ENCODE measurements at places on chromosomes 1 and 21.

- no peak for DNase-seq
Observed at GRCh38 chr1:196997423-196997822, 20.1 kb downstream of the CFHR5 start.

- no peak for DNase-seq
Observed at GRCh38 chr1:235834620-235835019, 32.1 kb downstream of the LYST start.

DNA sequence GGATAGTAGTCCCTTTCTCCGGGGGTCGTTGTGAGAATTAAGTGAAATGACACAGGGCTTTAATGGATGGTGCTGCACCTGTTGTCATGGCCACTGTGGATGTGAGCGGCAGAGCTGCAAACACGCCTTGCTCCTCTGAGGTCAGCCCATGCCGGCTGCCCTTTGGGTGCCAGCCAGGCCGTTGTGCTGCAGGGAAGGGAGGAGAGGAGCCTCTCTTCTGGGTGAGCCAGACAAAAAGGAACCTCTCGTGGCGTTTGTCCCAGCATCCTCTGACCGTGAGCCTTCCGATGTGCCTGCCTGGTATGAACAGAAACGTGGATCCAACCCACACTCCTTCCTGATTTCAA, 383.0 kb upstream of the VAMP3 start:
- DNase-seq: no peak

DNA sequence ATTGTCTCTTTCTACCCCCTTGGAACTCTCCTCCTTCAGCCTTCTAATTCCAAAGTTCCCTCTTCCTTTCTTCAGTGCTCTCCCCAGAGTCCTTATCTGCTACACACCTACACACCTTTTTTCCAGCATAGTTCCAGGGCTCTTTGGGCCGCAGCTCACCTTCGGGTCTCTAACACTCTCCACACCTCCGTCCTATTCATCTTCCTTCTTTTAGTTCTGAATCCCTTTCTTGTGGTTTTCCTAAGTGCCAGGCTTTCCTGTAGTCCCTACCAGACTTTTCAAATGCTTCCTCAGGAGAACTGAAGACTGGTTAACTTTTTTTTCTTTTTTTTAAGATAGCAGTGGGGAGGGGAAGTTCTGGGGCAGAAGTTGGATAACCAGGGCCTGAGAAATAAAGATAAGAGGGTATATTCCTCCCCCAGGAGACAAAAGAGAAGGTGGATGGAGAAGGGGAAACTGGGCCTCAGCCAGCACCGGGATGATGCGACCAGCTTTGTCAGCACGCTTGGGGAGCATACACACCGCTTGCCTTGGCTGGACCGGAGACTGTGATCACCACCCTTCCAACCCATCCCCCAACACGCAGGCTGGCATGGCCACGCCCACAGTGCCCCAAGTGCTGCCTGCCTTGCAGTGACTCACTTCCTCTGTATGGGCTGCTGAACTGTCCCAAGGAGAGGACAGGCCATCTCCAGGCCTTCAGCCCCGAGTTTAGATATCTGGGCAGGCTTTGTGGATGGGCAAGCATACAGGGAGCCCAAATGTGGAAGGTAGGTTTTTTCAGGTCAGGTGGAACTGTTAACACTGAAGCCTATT, 2.5 kb upstream of the CERS2 start:
- DNase-seq: no peak

- no peak for DNase-seq
Observed at GRCh38 chr1:38788341-38789336, 70.9 kb downstream of the RRAGC start.

DNA sequence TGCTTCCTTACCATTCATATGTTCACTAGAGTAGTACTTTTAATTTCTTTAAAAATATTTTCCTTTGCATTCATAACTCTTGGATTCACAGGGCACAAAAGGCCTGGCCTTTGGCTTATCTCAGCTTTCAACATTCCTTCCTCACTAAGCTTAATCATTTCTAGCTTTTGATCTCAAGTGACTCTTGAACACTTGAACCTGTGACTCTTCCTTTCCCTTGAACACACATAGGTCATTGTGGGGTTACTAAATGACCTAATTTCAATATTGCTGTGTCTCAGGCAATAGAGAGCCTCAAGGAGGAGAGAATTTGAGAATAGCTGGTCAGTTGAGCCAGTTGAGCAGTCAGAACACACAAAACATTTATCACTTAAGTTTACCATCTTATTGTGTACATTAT, 49.9 kb downstream of the COL11A1 start:
- no peak for DNase-seq

- no peak for DNase-seq
Observed at GRCh38 chr1:93979040-93979717, 69.9 kb upstream of the GCLM start.

- DNase-seq: peak; percentile 19
Observed at GRCh38 chr1:172002725-172003345, 161.5 kb downstream of the DNM3 start.

- no peak for DNase-seq
Observed at GRCh38 chr1:89687254-89687653, 54.3 kb downstream of the LRRC8C start.

GRCh38 chr1:205676597-205676996, 3.7 kb downstream of the SLC45A3 start:
- no peak for DNase-seq

DNA sequence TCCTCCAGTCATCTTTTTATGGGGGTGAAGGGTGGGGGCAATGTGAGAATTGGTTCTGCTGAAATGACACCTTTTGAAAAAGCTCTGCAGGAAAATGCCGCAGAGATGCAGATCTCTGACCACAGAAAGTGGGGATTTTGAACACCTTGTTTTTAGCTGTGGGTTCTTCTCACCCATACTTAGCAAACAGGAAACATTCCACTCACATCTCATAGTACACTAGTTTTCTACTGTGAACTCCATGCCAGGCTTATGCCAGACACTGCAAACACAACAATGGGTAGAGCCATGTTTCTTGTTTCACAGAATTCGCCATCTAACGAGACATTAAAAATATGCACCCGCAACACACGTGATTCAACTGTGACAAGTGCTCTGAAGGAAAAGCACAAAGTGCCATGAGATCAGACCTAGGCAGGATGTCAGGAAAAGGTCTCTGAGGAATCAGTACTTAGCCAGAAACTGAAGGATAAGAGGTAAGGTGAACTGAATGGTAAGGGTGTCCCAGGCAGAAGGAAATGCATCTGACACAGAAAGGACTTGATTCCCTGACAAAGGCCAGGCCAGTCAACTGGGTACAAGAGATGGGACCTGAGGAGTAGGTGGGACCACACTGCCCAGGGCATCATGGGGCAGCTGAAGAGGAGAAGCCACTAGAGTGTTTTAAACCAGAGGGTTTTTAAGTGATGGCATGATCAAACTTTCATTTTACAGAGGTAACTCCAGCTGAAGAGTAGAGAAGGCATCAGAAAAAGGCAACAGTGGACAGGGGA, 83.8 kb upstream of the JAK1 start:
- DNase-seq: no peak

DNA sequence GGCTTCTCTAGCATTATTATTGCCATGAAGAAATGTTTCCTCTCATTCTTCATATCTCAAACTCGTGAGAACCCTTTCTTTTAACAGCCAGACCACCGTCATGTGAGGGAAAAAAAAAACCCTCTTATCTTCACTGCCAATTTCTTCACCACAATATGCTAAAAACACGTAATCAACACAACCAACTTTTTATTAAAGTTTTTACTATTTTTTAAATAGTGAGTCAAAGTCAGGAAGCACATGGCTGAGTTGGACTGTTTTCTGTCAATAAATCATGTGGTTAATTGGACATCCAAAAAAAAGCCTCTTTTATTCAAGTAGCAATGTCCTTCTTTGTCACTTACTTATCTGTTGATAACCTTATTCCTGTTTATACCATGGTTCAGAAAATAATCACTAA, 55.9 kb upstream of the SAMD13 start:
- DNase-seq: no peak

DNA sequence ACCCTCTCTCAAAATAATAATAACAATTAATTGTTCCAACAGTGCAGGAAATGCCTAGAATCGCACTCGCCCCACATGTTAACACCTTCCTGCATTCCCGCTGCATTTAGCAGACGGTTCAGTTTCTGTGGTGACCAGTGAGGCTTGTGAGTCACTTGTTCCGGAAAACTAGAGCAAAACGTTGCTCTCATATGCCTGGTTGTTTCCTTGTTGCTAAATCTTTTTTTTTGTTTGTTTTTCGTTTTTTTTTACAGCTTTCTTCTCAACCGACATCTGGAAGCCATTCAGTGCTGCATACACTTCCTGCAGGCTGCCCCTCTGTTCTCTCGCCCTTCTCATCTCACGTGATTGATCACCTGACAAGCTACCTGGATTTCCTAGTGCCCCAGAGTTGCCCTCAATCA, 56.9 kb upstream of the TMPRSS2 start:
- no peak for DNase-seq

DNA sequence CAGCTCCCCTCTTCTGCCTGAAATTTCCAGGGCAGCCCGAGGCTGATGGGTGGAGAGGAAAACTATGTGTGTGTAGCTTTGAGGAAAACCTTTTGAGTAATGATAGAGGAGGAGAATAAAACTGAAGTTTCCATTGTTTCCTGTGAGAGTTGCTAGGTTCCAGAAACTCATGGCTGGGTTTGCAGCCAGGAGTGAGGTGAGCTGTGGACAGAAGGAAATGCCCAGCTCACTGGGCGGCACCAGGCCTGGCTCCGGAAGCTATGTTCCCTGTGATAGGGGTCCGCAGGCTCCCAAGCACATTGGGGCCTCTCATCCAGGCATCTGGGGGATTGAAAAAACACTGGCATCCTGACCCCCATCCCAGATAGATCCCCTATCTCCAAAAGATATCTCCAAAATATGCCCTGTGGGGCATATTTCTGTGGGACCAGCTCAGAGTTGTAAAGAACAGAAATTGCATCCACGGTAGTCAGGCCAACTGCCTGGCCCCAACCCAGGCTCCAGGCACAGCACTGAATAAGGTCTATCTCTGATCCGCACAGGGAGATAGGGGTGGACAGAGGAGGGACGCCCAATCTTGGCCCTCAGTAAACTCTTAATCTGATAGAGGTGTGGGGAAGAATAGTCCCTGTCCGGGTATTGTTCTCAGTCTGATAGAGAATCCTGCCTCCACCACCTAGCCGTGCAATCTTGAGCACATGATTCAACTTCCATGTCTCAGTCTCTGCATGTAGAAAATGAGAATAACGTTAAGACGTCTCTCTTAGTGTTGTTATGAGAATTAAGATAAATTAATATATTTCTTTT, 1.8 kb upstream of the HSPG2 start:
- no peak for DNase-seq

DNA sequence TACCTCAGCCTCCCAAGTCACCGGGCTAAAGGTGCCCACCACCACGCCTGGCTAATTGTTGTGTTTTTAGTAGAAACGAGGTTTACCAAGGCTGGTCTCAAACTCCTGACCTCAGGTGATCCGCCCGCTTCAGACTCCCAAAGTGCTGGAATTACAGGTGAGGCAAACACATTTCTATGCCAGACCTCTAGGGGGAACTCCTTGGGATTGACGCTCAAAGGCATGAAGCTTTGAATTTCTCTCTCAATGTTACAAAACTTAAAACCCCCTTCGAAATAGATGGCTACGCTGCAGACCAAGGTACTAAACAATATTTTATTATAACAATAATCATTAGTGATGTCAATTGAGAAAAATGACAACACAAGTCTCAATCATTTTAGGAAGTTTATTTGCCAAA, 330.0 kb downstream of the SETD4 start:
- DNase-seq: no peak

DNA sequence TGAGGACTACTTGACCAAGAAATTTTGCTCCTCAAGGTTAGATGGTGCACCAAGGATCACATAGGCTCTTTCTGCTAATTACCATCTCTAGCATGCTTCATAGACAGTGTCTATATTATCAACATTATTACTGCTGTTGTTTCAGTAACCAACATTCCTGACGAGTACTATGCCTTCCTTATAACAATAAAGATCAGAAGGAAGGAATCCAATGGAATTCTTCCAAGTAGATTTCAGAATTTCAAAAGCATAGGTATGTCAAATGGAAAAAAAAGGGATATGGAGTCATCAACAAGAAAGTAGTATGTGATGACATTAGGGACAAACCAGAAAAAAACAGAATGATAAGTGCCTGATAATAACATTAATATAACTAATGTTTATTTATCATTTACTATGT, 39.6 kb upstream of the LPGAT1 start:
- DNase-seq: no peak

DNA sequence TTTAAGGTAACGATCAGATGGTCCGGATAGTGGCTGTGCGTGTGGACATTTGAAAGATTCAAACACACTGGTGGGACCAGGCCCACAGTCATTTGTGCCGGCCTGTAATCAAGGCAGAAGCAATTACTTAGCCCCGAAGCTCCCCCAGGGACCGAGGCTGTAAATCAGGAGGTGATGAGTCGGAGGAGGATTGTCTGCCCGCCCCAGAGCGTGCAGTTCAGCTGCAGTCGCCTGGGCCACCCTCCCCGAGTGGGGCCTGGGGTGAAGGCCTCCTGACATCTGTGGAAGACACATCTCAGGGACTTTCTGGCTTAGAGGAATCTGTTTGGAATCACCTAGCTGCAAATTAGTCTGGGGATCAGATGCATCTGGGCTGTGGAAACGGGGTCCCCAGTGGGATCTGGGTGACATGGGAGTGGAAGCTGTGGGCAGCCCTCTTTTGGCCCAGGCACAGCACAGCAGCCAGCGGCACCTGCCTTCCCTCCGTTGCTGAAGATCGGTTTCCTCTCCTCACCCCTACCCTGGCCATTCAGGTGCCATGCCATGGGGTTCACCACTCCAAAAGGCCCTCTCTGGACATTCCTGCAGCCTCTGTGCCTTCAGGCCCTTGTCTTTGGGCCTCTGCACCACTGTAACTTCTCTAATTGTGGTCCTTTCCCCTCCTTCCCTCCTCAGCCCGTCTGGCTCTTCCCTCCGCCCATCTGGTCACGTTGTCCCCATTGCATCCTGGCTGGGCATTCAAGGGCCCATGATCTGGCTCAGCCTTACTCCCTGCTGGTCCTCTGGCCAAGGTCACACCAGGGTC, 25.7 kb downstream of the LHX4 start:
- no peak for DNase-seq

DNA sequence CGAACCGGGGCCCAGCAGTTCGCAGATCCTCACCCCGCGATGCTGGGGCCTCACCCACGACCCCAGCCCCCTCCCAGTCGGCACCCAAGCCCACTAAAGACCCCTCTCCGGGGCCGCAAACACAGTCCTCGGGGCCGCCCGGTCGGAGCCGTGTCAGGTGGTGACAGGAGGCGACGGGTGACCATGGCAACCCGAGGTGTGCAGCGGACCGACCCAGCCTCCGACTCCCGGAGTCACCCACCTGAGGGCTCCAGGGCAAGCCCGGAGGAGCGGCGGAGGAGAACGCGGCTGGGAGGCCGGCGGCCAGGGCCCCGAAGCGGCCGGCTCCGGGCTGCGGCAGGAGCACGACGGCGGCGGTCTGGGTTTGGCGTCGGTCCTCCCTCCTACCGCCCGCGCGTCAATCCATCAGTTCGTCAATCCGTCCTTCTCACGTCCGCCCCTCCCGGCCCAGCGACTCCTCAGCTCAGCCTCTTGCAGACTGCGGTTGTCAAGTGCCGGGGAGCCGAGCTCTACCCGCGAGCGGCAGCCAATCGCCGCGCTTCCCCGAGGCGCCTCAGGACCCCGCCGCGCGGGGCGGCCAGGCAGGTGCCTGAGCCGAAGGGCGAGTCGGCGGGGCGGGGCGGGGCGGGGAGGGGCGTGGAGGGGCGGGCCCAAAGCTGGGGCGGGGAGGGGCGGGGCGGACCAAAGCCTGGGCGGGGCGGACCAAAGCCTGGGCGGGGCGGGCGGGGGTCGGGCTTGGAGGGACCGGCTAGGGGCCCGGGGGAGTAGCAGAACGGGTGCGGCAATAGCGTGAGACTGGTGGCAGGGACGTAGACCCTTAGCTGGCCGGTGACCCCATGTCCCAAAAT, at the start of gene WDR47:
Gene WDR47 (minus strand): TSS at position 482 of the 848 bp plus-strand sequence. CDS start 18,590 bp downstream, outside the sequence.
- DNase-seq: peak; percentile 94
